ENCODE measurements at places on chromosomes 13 and 19. TPM values are rescaled to one million over a fixed set of nuclear protein-coding genes. Genes with fewer than 3 reads are reported as not detected.

The PIAS4 gene
- 21.6 TPM for total RNA-seq

The FGF9 gene
- total RNA-seq = not detected

The SLC1A6 gene
- not detected for total RNA-seq

The PLPPR3 gene
- total RNA-seq = under 0.01 TPM

The ANKRD24 gene
- total RNA-seq = 0.40 TPM

The ZNF8 gene
- 4.2 TPM for total RNA-seq

The HSD17B14 gene
- total RNA-seq = 2.6 TPM

All from lung microvascular endothelial cell (primary cell).